ENCODE measurements at places on chromosomes 12 and 14. TPM values are rescaled to one million over a fixed set of nuclear protein-coding genes. Genes with fewer than 3 reads are reported as not detected.

DNA sequence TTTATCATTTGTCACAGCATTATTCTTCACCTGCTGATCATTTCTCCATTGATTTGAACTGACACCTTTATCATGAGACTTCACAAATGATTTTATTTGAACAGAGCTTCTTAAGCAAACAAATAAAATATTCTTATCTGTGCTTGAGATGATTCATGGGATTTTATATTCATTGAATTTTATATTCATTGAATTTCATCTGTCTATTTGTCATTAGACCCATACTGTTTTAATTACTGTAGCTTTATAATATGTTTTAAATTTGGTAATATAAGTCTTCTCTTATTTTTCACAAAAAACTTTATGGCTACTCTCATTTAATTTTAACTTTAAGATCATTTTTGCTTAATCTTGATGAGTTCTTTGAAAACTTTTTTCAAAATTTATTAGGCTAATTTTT lies 777.4 kb upstream of the TBX3 start:
- no peak overlapping the region for H3K27ac ChIP-seq
- peaks cover 7% of the 10 kb centered on the region for H3K4me1 ChIP-seq
- DNase-seq = no peak
- no peak overlapping the region for H3K4me3 ChIP-seq

- no peak overlapping the region for H3K27ac ChIP-seq
- H3K4me1 ChIP-seq = peaks cover 9% of the 10 kb centered on the region
- H3K36me3 ChIP-seq = no peaks in the 10 kb centered on the region
Measured at GRCh38 chr14:32313844-32314376, 15.2 kb upstream of the AKAP6 start.

DNA sequence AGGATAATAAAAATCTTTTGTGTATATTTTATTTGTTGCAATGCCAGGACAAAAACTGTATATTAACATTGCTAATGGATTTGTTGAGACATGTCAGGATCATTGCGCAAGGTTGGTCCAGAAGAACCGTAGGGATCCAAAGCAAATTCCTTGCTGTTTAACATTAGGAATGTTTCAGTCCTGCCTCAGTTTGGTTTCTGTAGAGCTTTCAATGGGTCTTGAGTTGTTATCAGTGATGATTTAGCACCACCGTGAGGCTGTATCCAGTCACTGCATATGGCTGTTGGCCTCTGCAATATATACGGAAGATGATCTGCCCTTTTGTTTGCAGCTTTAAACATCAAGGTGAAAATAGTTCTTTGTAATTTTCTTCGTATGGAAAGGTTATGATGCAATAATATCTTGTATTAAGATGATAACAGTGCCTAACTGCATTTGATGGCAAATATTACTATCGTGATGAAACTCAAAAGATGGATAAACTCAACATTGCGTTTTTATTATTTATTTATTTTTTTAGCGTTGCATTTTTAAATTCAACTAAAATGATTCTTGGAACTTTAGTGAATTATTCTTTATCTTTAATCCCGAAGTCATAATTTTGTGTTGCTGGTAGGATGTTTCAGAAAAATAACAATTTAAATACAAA lies 231.2 kb downstream of the AKAP6 start:
- H3K27ac ChIP-seq = no peak overlapping the region
- DNase-seq = peak; percentile 81
- no peaks in the 10 kb centered on the region for H3K36me3 ChIP-seq

- no peak for DNase-seq
- no peaks in the 10 kb centered on the region for H3K27me3 ChIP-seq
- H3K27ac ChIP-seq = no peak overlapping the region
- H3K4me3 ChIP-seq = peak overlapping the region; percentile 54
- H3K4me1 ChIP-seq = peaks cover 15% of the 10 kb centered on the region
- H3K36me3 ChIP-seq = no peaks in the 10 kb centered on the region
Measured at GRCh38 chr12:48818831-48819590, 715 bp downstream of the CACNB3 start.

DNA sequence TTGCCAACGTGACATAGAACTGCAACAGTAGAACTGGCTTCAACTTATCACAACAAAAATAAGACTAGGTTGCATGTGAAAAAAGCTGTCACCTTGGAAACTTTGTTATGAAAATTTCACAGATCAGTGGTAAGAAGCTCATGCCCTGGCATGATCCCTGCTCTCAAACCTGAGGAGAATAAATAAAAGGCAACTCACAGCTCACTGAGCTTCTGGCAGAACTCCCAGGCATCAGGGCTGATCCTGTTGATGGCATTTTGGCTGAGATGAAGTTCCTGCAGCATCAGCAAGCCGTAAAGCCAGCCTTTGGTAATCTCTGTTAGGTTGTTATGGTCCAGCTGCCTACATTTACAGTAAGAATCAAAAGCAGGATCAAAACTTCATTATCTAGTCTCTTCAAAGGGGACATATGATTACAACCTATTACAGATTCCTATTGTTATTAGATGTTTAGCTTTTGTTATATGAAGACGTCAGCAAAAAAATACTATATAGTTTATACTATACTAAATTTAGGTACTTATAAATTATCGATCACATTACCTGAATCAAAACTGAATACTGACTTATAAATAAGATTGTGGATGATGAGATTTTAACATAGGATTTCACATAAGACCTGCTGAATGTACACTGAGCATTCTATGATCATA lies 32.0 kb downstream of the LRIG3 start:
- H3K4me3 ChIP-seq = no peak overlapping the region
- peaks cover 24% of the 10 kb centered on the region for H3K4me1 ChIP-seq

GRCh38 chr14:28751467-28752058 lies 15.0 kb upstream of the FOXG1 start:
- H3K36me3 ChIP-seq = no peaks in the 10 kb centered on the region
- no peaks in the 10 kb centered on the region for H3K4me1 ChIP-seq
- peaks cover 22% of the 10 kb centered on the region for H3K27me3 ChIP-seq
- no peak for DNase-seq
- H3K27ac ChIP-seq = no peak overlapping the region

GRCh38 chr14:32329690-32330285 lies 690 bp downstream of the AKAP6 start:
- H3K36me3 ChIP-seq = no peaks in the 10 kb centered on the region
- H3K27ac ChIP-seq = no peak overlapping the region
- H3K27me3 ChIP-seq = no peaks in the 10 kb centered on the region
- H3K4me3 ChIP-seq = no peak overlapping the region

GRCh38 chr12:110741341-110742095 lies 1.2 kb downstream of the PPP1CC start:
- peak overlapping the region; percentile 86 for H3K4me3 ChIP-seq
- no peaks in the 10 kb centered on the region for H3K27me3 ChIP-seq
- peaks cover 41% of the 10 kb centered on the region for H3K4me1 ChIP-seq
- no peak for DNase-seq
- H3K36me3 ChIP-seq = peaks cover 2% of the 10 kb centered on the region

GRCh38 chr14:29390081-29390832 lies 537.4 kb downstream of the PRKD1 start:
- H3K4me1 ChIP-seq = no peaks in the 10 kb centered on the region
- no peak overlapping the region for H3K4me3 ChIP-seq
- H3K27me3 ChIP-seq = no peaks in the 10 kb centered on the region

GRCh38 chr12:106582249-106582591 lies 584 bp upstream of the RFX4 start:
- H3K4me1 ChIP-seq = peaks cover 2% of the 10 kb centered on the region
- no peak for DNase-seq
- H3K4me3 ChIP-seq = no peak overlapping the region
- no peaks in the 10 kb centered on the region for H3K36me3 ChIP-seq
- peaks cover 79% of the 10 kb centered on the region for H3K27me3 ChIP-seq

GRCh38 chr12:94242901-94243300 lies 94.5 kb downstream of the PLXNC1 start:
- no peaks in the 10 kb centered on the region for H3K36me3 ChIP-seq
- H3K4me3 ChIP-seq = no peak overlapping the region
- no peak overlapping the region for H3K27ac ChIP-seq
- DNase-seq = no peak
- H3K4me1 ChIP-seq = no peaks in the 10 kb centered on the region

DNA sequence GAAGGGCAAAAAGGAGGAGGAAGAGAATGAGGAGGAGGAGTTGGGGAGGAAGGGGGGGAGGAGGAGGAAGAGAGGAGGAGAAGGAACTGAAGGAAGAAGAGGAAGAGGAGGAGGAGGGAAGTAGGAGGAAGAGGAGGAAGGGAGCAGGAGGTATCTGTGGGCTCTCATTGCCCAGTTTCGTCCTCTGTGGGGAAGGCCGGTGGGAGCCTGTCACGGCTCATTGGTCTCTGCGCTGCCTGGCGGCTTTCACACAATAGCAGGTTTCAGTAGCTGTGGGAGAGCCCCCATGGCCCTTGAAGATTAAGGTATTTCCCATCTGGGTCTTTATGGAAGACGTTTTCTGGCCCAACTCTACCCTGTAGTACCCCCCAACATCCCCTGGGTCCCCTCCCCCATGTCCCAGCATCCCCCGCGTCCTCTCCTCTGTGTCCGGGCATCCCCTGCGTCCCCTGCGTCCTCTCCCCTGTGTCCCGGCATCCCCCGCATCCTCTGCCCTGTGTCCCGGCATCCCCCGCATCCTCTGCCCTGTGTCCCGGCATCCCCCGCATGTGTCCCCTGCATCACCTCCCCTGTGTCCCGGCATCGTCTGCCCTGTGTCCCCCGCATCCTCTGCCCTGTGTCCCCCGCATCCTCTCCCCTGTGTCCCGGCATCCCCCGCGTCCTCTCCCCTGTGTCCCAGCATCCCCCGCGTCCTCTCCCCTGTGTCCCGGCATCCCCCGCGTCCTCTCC lies 278.2 kb upstream of the SFSWAP start:
- no peak for DNase-seq
- H3K27ac ChIP-seq = no peak overlapping the region
- no peak overlapping the region for H3K4me3 ChIP-seq
- no peaks in the 10 kb centered on the region for H3K4me1 ChIP-seq

GRCh38 chr12:67957383-67957782 lies 31.9 kb upstream of the IFNG-AS1 start:
- H3K36me3 ChIP-seq = no peaks in the 10 kb centered on the region
- H3K27ac ChIP-seq = no peak overlapping the region
- no peak for DNase-seq
- H3K4me1 ChIP-seq = no peaks in the 10 kb centered on the region
- H3K27me3 ChIP-seq = no peaks in the 10 kb centered on the region
- no peak overlapping the region for H3K4me3 ChIP-seq

DNA sequence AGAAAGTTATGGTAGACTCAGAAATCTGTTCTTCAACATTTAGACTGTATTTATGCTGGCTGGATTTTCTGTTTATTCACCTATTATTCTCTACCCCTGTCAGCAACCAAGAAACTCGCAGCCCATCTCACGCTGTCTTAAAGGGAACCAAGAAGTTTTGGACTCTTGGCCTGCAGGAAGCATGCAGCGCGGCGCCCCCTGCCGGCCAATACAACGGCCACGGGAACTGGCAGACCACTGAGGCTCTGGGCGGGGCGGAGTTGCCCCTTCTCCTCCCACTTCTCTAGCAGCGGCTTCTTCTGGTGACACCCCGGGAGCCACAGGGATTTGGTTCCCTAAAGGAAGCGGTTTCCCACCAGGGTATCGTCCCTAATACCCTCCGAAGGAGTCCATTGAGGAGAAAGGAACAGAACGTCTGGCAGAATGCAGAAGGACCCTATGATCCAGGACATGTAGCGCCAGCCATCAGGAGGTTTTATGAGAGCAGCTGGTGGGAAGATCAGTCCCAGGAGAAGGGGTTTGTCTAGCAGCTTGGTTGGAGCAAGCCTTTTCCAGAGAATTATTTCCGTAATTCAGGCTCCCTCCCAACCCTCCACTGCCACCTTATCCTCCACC lies 21.0 kb upstream of the RNASE2 start:
- H3K27ac ChIP-seq = no peak overlapping the region
- no peak overlapping the region for H3K4me3 ChIP-seq
- H3K36me3 ChIP-seq = no peaks in the 10 kb centered on the region
- no peaks in the 10 kb centered on the region for H3K4me1 ChIP-seq
- H3K27me3 ChIP-seq = no peaks in the 10 kb centered on the region

PCNX4 gene
- 49.8 TPM for polyA plus RNA-seq

- DNase-seq = no peak
- H3K36me3 ChIP-seq = no peaks in the 10 kb centered on the region
- no peak overlapping the region for H3K4me3 ChIP-seq
- H3K27me3 ChIP-seq = no peaks in the 10 kb centered on the region
Measured at GRCh38 chr14:87080146-87080545, 912.8 kb downstream of the GALC start.

GRCh38 chr12:132393245-132393795 lies 63.9 kb upstream of the GALNT9 start:
- no peak overlapping the region for H3K27ac ChIP-seq
- H3K4me1 ChIP-seq = no peaks in the 10 kb centered on the region
- no peak overlapping the region for H3K4me3 ChIP-seq
- H3K27me3 ChIP-seq = peaks cover 48% of the 10 kb centered on the region
- no peak for DNase-seq
- H3K36me3 ChIP-seq = no peaks in the 10 kb centered on the region

- DNase-seq = no peak
- H3K27me3 ChIP-seq = no peaks in the 10 kb centered on the region
- no peaks in the 10 kb centered on the region for H3K36me3 ChIP-seq
- H3K4me1 ChIP-seq = peaks cover 7% of the 10 kb centered on the region
- H3K4me3 ChIP-seq = no peak overlapping the region
- H3K27ac ChIP-seq = no peak overlapping the region
Measured at GRCh38 chr14:56000846-56001245, 117.4 kb upstream of the PELI2 start.

- H3K27ac ChIP-seq = no peak overlapping the region
- H3K4me3 ChIP-seq = no peak overlapping the region
- no peaks in the 10 kb centered on the region for H3K4me1 ChIP-seq
- no peak for DNase-seq
Measured at GRCh38 chr14:81767266-81767995, 233.8 kb upstream of the SEL1L start.

DNA sequence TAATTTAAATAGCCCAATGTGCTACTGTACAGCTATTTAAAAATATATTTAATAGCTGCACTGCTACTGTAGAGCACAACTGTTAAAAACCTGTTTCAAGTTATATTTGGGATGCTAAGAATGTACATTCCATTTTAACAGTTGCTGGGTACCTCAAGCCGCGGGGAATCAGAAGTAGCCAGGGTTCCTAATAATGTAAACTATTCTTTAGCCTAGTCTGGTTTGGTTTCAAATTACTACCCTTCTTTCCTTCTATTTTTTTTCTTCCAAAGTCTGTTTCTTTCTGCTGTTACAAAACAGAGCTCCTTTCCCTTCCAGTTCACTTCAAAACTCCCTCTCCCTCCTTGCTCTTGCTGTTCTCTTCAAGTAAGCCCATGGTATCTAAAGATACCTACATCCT lies 21.3 kb downstream of the SCAF11 start:
- peaks cover 3% of the 10 kb centered on the region for H3K36me3 ChIP-seq
- no peak overlapping the region for H3K27ac ChIP-seq
- no peak overlapping the region for H3K4me3 ChIP-seq
- no peaks in the 10 kb centered on the region for H3K27me3 ChIP-seq
- DNase-seq = no peak
- no peaks in the 10 kb centered on the region for H3K4me1 ChIP-seq

DNA sequence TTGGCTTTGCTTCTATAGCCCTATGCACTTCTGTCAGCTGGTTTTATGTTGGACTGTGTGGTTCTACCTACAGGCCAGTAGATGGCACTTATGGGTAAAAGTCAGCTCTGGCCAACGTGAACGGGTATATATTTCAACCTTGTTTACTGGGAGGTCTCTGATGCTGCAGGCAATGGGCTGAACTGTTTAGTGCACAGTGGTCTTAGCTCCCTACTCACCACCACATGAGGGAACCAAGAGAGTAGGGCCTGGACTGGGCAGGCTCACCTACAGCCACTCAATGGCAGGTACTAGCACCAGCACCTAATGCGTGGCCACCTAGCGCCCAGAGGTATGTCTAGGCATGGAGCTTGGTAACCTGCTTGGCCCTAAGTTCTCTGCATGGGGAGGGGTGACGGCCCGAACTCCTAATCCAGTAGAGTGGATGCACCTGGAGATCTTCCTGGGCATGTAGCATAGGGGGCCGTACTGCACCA lies 481.8 kb downstream of the TMEM117 start:
- H3K27me3 ChIP-seq = no peaks in the 10 kb centered on the region
- no peak overlapping the region for H3K27ac ChIP-seq
- no peak overlapping the region for H3K4me3 ChIP-seq
- no peak for DNase-seq

Data from keratinocyte (primary cell).